IMR-90 (cell line): ENCODE measurements at places on chromosomes 13 and 19. TPM values are rescaled to one million over a fixed set of nuclear protein-coding genes. Genes with fewer than 3 reads are reported as not detected.

ZNF446 gene
- 3.9 and 4.8 TPM in 2 replicates for total RNA-seq

INSL3 gene
- total RNA-seq, result not detected in 2 replicates

DNA sequence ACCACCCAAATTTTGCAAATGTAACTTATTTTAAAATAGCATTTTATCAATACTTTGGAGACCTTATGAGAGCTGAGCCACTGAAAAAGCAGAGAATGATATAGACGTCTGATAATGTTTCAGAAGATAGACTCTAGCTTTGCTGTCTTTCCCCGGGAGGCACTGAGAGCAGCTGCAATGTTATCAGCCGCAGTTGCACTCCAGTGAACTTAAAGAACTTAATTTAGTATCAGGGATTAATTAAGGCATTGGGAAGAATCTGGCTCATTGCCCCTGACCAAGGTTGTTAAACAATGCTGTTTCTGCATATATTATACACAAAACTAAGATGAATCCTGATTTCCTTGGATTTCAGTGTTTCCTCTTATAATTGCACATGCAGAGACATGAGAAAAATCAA is 75.7 kb upstream of the SGCG start:
- no peak for DNase-seq

DNA sequence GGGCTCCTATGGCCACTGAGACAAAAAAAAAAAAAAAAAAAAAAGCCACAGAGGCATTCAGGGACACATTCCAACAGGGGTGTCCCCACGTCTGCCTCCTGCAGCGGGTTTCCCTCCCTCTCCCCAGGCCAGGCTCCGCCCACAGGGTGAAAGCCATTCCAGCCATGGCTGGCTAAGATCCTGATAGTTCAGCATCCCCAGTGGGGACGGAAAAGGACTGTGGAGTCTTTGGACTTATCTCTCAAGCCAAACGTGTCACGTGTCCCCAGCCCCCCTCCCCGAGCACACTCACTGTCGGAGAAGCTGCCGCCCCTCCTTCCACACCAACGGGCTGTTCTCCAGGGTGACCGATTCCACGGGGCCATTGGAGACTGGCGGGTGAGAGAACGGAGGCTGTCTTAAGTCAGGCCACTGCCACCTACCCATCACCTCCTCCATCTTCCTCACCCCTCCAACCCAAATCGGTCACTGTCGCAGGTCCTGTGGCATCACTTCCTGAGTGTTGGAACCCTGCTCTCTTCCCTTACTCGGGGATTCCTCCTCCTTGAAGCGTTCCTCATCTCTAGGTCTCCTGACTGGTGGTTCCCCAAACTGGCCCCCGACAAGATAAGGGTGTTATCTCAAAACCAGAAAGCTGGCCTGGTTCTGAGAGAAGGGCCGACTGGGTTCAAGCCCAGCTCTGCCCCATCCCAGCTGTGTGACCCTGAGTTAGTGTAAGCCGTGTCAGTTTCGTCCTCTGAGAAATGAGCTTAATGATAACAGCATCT is 9.1 kb upstream of the FKRP start:
- no peak for DNase-seq

DNA sequence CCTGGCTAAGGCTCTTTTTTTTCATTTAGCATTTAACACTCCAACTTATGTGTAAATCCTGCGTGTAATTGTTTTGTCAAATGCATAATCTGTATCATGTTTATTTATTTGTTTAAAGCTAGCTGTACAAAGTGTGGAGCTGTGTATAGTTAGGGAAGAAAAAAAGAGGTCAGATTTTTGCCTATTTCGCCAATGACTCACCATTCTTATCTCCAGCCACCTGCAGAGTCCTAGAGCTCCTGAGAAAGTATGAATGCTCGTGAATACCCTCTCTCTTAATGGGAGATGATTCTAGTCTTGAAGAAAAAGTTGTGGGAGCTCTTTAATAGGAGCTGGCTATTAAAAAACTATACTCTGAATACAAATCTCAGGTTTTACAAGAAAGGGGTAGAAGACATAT is 778.8 kb upstream of the SLITRK5 start:
- DNase-seq, result peak; percentile 2

ZFP28 gene
- 6.4 and 6.5 TPM in 2 replicates for total RNA-seq

DNA sequence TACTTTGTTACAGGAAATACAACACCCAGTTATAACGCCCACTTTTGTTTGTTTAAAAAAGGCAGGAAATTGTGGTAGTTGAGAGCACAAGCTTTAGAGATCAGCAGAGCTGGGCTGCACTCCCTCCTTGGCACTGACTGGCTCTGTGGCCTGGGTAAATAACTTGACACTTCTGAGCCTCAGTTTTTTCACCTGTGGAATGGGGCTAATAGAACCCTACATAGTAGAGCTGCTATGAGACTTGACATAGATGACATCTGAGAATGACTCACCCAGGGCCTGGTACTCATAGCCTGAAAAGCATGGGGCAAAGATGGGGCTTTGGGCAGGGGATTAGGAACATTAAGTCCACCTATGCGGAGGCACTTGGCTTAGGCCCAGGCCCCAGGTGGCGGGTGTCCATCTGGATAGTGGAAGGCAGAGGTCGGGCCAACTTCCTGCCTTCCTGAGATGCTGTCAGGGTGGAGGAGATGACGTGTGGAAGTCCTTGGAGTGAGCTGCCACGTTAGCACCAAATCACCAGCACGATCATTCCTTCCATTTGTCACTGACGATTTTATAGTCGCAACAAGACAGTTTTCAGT is 159.1 kb downstream of the KATNAL1 start:
- no peak for DNase-seq

SERTM1 gene
- not detected in 2 replicates for total RNA-seq

SCN1B gene
- 2.0 and 2.2 TPM in 2 replicates for total RNA-seq

IZUMO2 gene
- not detected in 2 replicates for total RNA-seq

DNA sequence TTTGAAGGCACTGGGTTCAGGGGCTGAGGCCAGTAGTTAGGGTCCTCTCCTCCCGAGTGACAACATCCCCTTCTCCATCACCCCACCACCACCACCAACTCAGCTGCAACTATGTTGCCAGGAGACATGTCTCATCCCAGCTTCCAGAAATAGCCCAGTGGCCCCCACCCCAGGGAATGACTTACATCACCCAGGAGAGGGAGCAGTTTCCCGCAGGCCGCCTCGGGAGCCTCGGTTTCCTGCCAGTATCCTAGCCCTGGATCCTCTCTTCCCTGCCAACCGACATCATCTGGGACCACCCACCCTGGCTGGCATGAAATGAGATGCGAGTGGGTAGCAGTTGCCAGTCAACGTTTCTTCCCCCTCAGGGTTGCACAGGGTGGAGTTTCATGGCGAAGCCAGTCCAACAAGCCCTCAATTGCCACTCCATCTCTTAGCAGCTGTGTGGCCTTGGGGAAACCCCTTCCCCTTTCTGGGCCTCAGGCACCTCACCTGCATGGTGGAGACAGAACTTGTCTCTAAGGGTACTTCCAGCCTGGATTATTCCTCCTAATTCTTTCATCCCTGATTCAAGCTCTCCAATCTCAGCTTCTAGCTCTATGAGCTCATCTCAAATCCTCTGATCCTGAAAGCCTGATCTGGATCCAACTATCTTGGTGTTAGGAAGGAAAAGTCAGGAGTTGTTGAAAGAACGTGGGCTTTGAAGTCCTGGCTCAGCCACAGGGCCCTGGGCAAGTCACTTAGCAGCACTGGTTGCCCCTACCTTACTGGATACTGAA is 3.9 kb upstream of the GSK3A start:
- peak; percentile 83 for DNase-seq

CCDC169 gene
- total RNA-seq, result 0.54 and 0.83 TPM in 2 replicates

DNA sequence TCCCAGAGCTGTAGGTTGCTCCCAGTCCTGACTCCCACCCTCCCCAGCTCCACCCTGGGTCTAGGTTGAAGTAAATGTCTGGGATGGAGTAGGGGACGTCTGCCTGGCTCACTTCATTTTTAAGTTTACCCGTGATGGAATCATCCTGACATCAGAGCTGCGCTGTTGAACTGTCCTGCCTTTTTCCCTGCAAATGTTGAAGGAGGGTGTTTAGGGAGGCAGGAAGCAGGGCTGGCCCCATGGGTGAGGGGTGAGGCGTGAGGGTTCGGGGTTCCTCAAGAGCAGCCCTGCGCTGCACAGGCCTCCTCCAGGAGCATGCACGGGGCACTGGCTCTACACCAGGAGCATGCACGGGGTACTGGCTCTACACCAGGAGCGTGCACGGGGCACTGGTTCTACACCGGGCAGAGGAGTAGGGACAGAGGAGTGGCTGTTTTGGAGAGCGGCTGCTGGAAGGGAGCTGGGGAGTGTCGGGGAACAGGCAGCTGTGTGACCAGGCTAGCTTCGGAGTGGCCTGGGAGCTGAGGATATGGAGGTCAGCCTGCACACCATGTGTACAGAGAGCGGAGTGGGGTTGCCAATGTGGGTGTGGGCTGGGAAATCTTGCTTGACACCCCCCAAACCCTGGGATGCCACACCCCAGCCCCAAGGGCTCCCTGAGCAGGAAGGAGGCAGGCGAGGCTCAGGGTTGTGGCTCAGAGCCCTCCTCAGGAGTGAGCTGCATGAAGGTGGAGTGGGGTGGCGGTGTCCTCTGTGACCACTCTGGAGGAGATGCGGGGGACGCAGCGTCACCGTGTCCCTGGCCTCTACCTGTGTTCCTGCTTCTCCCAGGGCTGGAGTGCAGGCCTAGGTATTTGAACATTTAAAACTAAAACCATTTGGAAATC is 63.3 kb downstream of the GPR12 start:
- DNase-seq, result no peak

DNA sequence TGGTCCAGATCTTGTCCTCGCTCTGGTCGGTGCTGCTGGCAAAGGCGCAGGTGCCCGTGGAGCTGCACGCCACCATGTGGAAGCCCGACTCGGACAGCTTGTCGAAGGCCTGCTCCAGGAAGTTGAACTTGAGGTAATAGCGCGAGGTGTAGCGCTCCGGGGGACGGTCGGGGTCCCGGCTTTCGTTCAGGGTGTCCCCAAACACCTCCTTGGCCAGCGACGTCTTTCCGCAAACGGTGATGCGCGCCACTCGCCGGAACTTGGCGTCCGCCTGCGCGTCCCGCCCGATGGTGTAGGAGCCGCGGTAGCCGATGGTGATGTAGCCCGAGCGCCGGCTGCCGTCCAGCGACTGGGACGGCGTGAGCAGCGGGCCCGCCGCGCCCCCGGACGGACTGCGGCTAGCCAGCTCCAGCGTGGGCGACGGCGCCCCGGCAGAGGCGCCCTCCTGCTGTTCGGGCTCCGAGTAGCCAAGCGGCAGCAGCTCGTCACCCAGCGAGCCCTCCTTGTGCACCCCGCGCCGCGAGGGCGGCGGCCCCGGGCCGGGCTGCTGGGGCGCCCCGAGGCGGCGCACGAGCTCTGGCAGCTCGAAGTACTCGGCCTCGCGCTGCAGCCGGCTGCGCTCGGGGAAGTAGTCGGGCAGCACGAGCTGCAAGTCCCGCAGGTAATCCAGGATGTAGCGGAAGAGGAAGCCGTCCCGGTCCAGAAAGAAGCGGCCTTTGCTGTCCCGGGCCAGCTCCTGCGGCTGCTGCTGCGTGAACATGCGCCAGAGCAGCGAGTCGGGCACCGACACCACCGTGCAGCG is 801 bp downstream of the KCTD12 start:
- peak; percentile 61 for DNase-seq

DNA sequence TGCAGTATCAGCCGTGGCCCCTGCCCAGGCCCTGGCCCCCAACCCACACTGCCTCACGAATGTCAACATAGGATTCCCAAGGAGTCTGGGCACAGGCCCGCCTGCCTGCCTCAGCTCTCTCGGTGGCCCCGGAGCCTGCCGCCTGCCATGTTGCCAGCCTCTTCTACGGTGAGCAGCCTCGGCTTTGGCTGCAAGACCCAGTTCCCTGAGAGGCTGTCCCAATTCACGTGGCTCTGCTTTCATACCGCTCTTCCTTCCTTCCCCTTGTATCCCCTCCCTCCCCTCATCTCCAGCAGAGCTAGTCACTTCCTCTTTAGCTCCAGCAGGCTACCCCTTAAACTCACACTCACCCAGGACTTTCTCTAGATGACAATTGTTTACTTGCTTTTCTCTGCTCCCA is 42.7 kb downstream of the SERP2 start:
- no peak for DNase-seq

DNA sequence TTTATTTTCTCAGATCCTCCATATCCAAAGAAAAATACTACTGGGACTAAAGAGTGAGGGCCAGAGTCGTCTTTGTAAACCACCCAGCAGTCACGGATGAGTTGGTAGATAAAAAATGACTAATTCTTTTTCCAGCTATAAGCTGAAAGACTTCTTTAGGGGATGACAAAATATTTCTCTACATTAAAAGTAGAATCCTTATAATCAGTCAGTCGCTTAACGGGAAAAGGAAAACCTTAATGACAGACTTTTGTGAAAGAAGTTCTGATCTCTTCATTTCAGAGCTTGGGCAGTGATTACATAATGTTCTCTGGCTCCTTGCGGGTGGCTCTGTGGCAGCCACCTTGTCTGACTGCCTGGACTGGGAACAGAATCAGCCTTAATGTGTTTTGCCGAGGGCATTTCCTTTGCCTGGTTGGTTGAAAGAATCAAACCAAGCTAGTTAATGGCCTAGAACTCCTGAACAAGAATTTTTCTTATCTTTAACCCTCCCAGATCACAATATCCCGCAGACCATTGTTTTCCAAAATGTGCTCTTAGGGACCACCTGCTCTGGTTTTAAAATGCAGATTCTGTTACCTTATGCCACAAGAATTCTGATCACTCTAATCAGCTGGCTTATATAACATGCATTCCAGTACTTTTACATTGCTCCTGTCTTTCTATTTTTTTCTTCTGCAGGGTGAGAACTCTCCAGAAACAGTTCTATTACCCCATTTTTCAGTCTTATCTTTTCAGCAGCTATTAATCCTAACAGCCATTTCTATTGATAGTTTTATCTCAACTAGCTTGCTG is 2.5 kb downstream of the ITM2B start:
- DNase-seq, result no peak

- no peak for DNase-seq
Observed at GRCh38 chr13:59363947-59364346, 799.8 kb downstream of the DIAPH3 start.

OSCAR gene
- not detected in 2 replicates for total RNA-seq

CLEC17A gene
- not detected in 2 replicates for total RNA-seq

GRCh38 chr13:110150384-110151101 is 156.4 kb downstream of the COL4A1 start:
- DNase-seq, result peak; percentile 62

GRCh38 chr13:97911311-97912138 is 42.0 kb upstream of the IPO5 start:
- DNase-seq, result peak; percentile 32

DNA sequence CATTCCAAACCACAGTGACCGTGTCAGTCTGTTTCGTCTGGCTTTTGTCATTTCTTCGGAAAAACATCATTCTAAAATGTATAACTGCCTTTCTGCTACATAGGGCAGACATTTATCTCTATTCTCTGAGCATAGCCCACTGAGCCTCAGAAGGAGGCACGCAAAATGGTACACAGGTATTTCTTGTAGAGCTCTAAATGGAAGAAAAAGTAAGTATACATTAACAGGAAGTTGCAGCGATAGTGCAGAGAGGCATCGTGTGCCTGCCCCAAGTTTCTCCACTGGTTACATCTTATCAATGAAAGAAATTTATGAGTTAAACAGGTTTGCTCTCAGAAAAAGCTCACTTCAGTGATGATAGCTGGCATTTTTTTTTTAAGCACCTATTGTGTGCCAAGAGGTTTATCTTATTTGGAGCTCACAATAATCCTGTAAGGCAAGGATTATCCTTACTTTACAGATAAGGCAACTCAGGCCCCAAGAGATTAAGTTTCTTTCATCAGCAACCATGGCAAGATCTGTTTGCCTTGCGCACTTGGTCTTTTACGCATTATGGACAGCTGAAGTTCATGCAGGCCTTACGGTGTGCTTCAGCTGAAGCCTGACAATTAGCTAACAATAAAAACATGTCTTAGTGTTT is 1.2 kb upstream of the RCBTB2 start:
- DNase-seq, result no peak
